ENCODE measurements at places on chromosomes 16 and 17.

DNA sequence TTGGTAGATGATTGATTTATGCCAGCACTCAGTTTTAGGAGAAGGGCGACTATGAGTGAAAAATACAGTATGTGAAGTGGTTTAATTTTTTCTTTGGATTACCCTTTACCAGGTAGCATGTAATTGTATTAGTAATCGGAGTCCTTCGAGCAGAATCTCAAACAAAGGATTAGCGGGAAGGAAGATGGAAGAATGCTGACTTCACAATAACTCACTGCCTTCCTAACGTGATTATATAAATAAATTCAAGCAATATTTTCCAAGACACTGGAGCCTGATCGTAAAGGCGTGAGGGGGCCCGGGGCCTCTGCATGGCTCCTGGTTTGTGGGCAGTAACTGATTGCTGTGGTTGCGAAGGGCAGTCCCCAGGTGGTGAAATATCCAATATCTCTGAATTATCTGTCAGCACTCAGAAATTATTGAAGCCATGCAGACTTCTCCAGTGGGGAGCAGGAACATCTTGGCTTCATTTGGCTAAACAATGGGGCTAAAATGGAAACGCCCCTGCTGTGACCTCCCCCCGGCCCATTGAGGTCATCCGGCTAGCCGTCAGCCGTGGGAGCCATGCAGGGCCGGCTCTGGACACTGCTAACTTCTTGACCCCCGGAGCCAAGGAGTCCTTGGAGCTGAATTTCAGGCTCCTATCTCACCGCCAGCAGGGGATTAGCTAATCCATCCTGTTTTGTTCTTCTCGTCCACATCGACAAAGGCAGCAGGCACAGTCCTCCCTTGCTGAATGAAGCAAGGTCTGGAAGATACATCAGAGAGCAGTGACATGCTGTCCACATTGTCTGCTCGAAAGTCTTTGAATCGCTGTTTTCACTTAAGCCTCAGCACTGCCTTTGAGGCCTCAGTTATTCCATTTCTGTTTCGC, 295.9 kb upstream of the N4BP1 start:
- DNase-seq = no peak

DNA sequence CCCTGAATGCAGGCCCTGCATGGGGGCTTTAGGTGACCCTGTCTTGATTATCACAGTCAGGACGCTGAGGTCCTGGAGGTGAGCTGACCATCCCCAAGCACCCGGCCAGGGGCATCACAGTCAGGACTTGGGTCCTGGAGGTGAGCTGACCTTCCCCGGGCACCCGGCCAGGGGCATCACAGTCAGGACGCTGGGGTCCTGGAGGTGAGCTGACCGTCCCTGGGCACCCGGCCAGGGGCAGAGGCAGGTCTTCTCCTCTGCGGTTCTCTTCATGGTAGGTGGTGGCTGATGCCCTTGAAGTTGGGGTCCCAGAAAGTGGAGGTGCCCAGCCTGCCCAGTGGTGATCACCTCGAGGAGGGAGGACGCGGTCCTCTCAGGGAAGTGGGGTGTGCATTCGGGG, 36.2 kb upstream of the GSE1 start:
- no peak for DNase-seq

DNA sequence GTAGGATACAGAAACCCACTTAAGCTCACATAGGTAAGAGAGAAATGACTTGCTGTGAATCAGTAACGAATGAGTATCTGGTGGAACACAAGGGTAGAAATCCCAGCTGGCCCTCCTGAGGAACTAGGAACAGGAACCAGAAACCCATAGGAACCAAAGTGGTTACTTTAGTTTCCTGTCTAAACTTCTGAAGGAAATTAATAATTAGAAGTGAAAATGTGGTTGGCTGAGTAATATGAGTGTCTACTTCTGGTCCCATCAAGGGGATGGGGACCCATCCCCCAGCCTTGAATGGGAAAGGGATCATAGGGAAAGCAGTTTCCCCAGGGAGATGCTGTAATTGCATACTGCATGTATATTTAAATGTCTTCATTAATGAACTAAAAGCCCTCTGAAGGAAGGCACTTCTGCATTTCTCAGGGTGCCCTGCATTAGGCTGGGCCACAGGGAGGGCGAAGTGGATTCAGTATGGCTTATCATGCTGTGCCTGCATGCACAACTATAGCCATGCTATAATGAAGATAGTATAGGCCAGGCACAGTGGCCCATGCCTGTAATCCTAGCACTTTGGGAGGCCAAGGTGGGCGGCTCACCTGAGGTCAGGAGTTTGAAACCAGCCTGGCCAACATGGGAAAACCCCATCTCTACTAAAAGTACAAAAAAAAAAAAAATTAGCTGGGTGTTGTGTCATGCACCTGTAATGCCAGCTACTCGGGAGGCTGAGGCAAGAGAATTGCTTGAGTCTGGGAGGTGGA, 45.6 kb downstream of the CYB5B start:
- DNase-seq = no peak

DNA sequence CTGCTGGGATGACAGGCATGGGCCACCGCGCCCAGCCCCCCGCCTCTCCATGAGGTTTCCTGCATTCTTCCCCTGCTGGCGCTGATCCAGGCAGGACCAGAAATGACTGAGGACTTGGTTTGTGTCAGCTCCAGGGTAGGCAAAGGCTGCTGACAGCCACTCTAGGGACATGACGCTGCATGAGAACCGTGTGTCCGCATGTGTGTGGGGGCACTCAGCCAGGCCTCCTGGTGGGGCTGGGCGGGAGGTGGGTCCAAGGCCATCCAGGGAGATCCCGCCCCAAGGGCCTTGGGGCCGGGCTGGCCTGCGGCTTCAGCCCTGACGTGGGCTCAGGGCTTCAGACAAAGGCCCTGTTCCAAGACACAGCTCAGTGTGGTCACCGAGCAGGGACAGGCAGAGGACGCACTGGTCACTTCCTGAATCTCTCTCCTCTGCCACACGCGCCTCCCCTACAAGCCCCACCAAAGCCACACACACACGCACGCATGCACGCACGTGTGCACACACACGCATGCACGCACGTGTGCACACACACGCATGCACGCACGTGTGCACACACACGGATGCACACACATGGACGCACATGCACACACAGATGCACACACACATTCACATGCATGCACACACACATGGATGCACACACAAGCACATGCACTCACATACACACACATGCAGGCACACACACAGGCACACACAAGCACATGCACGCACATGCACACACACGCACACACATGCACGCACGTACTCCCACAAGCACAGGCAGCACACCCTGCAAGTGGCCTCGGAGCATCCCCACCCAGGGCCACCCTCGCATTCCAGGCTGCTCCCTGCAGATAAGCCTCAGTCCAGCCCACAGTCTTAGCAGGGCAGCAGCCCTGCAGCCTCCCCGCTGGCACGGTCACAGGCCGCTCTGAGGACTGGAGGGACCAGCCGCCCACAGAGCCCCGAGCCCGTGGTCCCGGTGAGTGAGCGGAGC, 5.3 kb upstream of the TMEM204 start:
- DNase-seq = no peak

DNA sequence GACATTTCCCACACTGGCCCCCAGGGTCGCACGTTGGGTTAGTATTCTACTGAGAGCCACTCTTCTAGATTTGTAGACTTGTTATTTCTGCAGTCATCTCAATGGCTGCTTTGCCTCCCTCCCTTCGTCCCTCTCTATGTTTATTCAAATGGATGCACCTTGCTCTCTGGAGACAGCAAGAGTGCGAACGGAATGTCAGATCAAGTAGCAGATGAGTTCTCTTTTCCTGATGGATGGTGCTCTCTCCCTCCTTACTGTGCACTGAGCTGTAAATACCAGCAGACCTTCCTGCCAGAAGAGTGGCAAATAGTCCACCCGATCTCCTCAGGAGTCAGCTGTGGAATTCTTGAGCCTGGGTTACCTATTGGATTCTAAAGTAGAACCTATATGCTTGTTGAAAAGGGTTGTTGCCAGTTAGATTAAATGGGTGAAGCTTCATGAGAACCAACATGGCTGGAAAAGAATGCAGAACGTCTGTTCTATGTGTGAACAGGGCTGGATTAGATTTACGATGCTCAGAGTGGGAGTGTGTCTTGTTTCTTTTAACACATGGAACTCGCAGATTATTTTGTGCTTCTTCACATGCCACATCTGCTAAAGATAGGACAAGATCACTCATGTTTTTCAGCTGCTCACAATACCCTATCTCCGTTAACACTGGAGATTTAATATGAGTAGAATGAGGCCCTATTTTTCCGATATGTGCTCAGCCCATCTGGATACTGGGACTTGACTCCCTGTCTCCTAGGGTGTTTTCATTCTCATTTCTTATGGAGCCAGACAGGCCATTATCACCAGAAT, 6.1 kb downstream of the GNAO1 start:
- DNase-seq = no peak
